ENCODE measurements at places on chromosomes 1 and 21.
A peak's percentile ranks its signal among the peaks of the same experiment; 100 is the strongest.

GRCh38 chr1:35706846-35707600 is 11.7 kb downstream of the C1orf216 start:
- no peak for DNase-seq

DNA sequence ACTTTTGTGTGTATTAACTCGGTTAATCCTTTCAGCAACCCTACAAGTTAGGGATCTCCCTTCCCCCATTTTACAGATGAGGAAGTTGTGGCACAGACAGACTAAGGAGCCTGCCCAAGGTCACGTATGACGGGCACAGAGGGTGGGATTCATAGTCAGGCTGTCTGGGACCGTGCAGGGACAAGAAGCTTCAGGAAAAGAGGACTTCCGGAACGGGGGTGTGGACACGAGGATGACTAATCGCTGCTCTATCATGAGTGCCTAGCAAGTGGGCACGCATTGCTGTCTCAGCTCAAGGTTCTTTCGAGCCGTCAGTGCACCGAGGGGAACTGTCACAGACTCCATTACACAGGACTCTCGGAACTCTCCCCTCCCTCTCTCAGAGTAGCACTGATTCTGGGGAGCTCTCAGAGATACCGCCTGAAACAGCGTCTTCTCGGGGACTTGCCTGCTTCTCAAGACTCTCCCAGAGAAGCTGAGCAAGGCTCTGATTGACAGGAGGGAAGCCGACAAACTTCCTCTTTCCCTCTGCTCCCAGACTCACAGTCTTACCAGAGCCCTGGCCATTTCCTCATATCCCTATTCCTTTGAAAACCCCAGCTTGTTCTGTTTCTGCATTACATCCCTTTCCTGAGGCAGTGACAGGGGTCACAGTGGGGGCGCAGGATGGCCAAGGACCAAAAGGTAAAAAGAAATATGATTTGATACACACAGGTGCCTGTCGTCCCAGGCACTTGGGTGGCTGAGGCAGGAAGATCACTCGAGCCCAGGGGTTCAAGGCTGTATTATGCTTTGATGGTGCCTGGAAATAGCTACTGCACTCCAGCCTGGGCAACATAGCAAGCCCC is 14.4 kb downstream of the FHAD1 start:
- DNase-seq = no peak

DNA sequence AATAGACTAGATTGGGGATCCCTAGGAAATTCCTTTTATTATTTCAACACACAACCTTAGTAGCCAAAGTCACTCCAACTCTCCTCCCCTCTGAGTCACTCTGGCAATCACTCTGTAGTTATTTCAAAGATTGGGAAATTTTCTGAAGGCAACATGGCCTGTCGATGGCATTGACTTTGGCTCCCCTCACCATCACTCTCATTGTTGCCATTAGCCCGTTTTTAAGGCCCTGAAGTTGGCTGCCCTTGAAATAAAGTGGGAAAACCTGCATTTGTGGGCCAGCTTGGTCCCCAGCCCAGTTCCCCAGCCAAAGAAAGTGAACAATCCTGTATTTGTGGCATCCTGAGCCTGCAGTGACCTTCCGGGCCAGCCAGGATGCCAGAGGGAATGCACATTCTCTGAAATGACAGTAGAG is 52.5 kb downstream of the CDC7 start:
- DNase-seq = no peak

DNA sequence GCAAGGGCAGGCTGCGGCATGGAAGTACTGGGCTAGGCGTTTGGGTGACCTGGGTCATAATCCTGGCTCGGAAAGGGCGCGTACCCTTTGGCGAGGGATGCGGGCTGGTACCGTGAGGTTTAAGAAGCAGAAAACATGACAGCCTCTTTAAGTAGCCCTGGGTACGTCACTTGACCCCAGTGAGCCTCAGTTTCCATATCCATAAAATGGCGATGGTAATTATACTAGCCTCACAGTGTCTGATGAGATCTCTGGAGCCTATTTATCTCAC is 700 bp downstream of the PIGV start:
- no peak for DNase-seq

DNA sequence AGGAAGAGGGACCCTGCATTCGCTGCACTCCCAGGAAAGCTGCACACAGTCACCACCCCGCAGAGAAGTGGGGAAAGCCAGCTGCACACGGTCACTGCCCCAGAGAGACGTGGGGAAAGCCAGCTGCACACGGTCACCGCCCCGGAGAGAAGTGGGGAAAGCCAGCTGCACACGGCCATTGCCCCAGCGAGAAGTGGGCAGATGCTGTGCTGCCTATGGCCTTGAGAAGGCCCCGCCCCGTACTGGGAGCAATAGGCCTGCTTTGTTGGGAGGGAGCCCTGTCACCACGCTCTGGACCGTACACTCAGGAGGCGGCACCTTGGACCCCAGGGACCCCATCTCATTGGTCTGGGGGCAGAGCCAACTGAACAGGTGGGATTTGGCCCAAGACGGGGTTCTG is 4.3 kb upstream of the GPR153 start:
- DNase-seq = no peak

GRCh38 chr1:25954282-25954938 is 43.5 kb downstream of the PAFAH2 start:
- no peak for DNase-seq

DNA sequence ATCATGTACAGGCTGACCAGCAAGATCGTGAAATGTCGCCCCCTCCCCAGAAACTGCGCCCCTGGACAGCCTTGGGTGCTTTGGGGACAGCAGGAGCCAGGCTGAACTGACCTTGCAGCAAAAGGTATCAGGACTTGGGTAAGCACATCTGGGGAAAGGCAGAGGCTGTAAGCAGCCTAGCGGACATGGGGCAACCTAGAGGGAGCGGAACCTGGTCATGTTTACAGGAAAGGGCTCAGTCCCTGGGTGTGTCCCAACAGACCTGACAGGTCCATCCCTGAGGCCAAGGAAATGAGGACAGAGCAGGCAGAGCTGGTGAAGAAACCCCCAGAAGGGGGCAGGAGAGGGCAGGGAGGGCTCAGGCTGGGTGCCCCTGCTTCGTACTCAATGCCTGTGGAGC is 3.1 kb upstream of the S100A8 start:
- DNase-seq = no peak

DNA sequence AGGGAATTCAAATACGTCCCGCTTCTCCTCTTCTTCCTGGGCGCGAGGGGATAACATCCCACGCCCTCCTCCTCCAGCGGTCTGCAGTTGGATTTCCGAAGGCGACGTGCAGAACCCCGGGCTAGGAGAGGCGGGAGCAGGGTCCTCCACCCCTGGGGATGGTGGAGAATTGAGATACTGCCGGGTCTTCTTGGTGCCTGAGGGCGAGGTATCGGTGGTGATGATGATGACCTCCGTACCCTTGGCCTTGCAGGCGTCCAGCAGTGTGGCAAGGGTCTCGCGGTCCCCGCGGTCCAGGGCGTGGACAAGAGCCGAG is 3.2 kb upstream of the LIX1L start:
- DNase-seq = peak; percentile 28

- peak; percentile 51 for DNase-seq
Measured at GRCh38 chr1:29703596-29704370, 467.5 kb downstream of the PTPRU start.

GRCh38 chr21:32393677-32394001 is 827 bp upstream of the URB1 start:
- no peak for DNase-seq

DNA sequence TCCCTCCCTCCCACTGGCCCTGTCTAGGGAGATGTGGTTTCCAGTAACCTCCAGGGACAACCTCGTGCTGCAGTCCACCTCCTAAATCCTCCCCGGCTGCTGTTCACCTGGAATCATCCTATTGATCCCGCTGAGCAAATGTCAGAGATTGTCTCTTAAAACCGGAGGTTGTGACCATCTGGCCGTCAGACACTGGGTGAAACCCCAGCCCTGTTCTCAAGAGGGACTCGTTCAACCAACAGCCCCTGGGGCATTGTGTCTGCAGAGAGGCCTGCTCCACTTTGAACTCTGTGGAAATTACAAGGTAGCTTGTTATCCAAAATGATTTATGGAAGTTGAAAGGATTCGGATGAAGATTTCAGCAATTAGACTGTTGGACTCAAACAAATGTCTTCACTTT is 498.0 kb downstream of the MATN1 start:
- no peak for DNase-seq

DNA sequence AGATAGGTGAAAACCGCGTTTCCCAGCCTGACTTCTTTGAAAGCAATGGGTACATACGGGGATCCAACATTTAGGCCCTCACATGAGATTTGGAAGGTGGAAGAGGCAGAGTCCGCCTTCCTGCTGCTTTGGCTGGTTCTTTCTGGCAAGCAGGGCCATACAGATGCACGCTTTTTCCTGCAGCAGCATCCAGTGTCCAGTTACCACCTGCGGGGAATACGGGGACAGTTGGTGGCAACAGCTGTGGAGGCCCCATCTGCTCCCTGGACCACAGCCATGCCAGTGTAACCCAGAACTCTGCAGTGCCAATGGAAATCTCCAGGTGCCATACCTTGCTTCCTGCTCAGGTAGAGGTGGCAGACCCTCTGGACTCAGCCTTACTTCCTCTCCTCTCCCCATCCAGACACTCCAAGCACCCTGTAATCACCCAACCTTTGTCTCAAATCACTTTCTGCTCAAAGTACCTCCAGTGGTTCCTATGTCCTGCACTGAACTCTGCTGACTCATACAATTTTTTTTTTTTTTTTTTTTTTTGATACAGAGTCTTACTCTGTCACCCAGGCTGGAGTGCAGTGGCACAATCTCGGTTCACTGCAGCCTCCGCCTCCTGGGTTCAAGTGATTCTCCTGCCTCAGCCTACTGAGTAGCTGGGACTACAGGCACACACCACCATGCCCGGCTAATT is 68.3 kb downstream of the SLC16A1 start:
- DNase-seq = no peak

- no peak for DNase-seq
Measured at GRCh38 chr1:244100276-244100675, 49.2 kb downstream of the ZBTB18 start.

GRCh38 chr1:160671603-160672517 is 25.0 kb upstream of the SLAMF1 start:
- no peak for DNase-seq

DNA sequence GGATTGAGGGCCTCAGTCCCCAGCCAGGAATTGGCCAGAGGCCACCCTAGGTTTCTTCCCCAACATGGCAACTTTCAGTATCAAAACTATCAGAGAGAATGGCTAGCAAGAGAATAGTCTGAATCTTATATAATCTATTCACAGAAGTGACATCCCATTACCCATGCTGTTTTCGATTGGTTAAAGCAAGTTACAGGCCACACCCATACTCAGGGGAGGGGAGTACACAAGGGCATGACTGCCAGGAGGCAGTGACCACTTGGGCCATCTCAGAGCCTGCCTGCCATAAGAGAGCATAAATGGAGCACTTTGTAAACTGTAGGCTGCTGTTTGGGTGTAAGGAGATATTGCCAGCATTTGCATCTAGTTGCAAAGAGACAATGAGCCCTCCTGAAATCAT is 65.4 kb downstream of the FAM163A start:
- no peak for DNase-seq

DNA sequence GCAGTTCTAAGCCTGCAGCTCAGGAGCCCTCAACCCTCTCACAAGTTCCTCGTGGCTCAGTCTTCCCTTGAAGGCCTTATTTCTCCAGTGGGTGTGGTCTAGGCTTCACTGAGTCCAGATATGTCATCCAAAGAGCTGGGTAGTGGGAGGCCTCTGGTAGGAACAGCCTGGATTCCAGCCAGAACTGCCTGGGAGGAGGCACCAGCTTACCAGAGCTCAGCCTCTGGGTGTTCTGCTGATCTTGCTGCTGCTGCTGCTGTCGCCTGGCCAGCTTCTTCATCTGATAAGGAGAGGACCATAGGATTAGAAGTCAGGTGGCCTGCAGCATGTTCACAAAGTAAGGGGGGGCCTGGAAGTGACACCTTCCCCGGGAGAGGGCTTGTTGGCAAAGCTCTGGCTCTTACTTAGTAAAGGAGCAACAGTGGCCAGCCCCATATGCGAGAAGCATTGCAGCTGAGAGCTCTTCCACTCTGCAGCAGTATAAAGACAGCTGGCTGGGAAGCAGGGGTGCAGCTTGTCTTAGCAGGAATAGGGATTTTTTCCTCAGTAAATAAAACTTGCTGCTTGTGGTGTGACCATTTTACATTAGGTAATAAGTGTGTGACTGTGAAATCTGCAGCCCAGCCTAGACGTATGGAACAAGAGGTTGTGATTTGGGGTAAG is 148.5 kb downstream of the LMX1A start:
- no peak for DNase-seq

DNA sequence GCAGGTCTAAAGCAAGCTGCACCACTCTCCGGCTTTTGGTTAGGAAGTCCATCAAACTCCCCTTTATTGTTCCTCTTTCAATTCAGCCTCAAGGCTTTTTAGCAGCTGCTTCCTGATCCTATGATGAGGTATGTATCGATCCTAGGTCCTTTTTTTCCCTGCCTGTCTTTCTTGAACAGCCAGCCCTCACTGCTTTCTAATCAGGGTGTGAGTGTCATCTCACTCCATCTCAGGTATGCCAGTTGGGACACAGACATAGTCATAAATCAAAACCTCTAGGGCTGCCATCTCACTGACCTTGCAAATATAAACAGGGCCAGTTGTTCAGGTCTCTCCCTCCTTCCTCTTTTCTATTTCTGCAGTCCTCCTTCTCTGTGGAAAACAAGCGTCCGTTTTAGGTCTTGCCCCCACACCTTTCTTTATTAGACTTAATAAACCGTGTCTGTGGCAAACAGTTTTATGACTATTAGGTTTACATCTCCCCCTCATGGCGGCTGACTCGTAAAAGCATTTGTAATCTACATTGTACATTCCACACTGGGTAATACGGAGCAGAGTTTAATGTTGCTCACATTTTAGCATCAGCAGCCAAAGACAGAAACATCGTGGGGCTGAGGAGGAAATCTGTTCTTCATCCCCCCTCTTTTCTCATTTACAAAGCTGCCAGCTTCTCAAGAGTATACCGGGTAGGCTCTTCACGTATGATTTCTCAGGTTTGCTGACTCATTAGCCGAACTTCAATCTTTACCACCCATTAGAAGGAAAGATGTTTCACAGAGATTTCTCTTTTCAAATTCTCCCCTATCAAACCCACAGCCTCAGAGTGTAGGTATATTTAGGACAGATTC is 11.6 kb downstream of the STYXL2 start:
- no peak for DNase-seq

DNA sequence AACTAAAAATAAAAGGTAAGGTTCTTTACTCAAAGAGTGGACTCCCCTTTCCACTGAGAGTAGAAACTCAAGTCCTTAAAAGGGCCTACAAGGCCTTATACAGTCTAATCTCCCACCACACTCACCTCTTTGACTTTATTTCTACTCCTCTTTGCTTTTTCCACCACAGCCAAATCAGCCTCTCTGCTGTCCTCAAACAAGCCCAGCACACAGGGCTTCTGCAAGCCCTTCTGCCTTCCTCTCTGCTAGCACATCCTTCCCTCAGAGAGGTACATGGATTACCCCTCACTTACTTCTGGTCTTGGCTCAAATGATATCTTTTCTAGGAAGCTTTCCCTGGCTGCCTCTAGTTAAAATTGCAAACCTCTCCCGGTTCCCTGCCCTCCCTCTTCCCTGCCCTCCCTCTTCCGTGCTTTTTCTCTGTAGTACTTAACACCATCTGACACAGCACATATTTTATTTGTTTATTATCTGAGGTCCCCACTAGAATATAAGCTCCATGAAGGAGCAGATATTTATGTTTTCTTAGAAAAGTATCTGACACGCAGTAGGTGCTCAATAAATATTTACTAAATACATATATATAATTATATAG is 1.7 kb downstream of the LYST start:
- no peak for DNase-seq

Measured in glutamatergic neuron (in vitro differentiated cells).